ENCODE measurements at places on chromosomes 4 and X.

- no peak overlapping the region for H3K4me3 ChIP-seq
- H3K4me1 ChIP-seq: peaks cover 89% of the 10 kb centered on the region
- no peaks in the 10 kb centered on the region for H3K27me3 ChIP-seq
- no peak for DNase-seq
- peaks cover 76% of the 10 kb centered on the region for H3K36me3 ChIP-seq
- H3K27ac ChIP-seq: peak overlapping the region; percentile 85
These were observed 49.2 kb downstream of the IRF2 start for GRCh38 chr4:184424993-184425758.

GRCh38 chrX:40632199-40632598 lies 9.0 kb downstream of the MPC1L start:
- no peak overlapping the region for H3K4me3 ChIP-seq
- no peak for DNase-seq
- peak overlapping the region; percentile 77 for H3K27ac ChIP-seq

DNA sequence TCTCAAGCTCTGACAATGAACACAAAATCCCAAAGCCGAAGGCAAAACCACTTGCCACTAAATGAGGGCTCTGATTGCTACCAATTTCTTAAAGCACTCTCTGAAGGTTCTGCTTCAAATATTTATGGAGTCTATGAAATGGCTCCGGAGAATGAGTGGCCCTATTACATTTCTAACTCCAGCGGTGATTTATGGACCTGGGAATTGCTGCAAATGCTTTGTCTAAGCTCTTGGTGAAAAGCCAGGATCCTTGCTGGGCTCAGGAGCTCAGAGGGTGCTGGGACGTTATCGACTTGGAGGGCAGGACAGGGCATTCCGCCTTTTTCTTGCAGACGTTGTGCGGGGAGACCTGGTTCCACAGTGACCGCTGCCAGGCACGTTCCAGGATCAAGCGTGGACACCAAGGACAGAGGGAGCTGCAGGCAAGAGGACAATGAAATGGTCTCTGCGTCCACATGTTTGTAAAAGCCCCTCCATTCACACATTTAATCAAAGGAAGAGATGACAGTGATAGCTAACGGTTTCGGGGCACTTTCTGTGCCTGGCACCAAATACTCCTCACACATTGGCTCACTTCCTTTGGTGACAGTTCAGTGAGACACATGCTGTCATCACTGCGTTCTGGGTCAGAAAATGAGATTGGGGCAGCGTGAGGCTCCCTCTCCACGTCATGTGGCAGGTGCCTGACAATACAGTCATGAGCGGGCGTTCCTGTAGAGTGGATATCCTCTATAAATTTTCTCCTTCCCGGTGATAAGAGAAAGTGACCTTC lies 58.8 kb downstream of the C4orf50 start:
- H3K4me1 ChIP-seq: peaks cover 12% of the 10 kb centered on the region
- no peak for DNase-seq
- no peak overlapping the region for H3K4me3 ChIP-seq
- H3K27me3 ChIP-seq: peaks cover 5% of the 10 kb centered on the region

DNA sequence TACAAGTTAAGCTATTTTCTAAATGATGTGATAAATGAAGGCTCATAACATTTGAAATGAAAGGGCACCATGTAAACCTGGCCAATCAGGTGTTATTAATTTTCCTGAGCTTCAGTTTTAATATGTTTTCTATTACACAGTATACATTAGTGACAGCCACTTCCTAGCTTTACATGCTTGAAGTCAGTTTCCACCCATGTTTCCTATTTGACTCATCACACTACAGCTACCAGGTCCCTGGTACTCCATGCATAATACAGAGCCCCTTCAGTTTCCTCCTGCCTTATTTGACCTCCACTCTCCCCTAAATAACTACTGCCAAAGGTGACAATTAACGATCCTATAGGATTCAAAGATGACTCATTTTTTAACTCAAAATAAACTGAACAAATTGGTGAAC lies 18.3 kb downstream of the ZNF518B start:
- peaks cover 55% of the 10 kb centered on the region for H3K36me3 ChIP-seq
- DNase-seq: no peak
- peaks cover 4% of the 10 kb centered on the region for H3K4me1 ChIP-seq
- H3K27me3 ChIP-seq: no peaks in the 10 kb centered on the region

- no peak for DNase-seq
- peaks cover 8% of the 10 kb centered on the region for H3K27me3 ChIP-seq
- no peak overlapping the region for H3K4me3 ChIP-seq
- H3K27ac ChIP-seq: no peak overlapping the region
- H3K4me1 ChIP-seq: no peaks in the 10 kb centered on the region
These were observed 114.4 kb downstream of the GLRA3 start for GRCh38 chr4:174714393-174715211.

DNA sequence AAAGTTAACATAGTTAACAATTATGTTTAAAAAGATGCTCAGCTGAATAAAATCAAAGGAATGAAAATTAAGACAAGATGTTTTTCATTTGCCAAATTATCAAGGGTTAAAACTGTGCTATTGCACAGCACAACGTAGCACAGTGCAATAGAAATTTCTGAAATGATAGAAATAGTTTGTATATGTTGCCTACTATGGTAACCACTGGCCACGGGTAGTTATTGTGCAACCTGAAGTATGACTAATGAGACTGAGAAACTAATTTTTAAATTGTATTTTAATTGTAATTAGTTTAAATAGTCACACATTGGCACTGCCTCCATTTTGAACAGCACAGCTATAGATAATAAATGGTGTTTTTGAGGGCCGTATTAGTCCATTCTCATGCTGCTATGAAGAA lies 343.1 kb upstream of the FAM241A start:
- H3K4me1 ChIP-seq: no peaks in the 10 kb centered on the region
- no peak overlapping the region for H3K4me3 ChIP-seq
- DNase-seq: no peak

GRCh38 chr4:81049907-81050306 lies 19.4 kb downstream of the BMP3 start:
- H3K27me3 ChIP-seq: no peaks in the 10 kb centered on the region
- peaks cover 22% of the 10 kb centered on the region for H3K4me1 ChIP-seq
- no peak overlapping the region for H3K4me3 ChIP-seq
- H3K27ac ChIP-seq: no peak overlapping the region
- DNase-seq: no peak

DNA sequence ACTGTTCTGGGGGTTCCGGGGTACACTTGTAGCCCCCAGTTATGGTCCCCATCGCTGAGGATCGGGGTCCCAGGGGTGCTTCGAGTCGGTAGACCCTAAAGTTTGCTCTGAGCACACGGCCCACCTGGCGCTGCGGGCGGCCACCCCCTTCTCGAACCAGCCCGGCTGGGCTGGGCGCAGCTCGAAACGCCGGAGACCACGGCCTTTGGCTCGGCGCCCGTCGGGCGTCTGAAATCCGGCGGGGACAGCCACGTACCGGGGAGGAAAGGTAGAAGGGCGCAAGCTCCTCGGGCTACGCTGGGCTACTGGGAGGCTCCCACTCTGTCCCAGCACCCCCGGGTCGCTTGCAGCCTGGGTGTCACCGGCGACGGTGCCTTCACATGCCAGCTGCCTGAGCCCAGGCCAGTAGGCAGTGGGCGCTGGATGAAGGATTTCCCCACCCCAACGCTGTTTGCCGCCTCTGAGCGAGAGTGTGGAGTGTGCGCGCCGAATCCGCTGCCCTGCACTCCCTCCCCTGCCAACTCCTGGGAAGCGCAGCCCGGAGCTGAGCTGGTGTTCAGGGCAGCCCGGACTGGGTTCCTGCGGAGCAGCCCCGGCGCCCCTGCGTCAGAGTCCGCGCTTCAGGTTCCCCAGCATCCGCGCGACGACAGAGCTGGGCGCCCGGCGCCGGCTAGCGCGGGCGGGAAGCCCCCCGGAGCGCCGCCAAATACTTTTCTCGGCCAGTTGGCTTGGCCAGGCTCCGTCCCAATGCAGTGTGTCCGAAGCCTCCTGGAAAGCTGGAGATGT lies 637 bp downstream of the MAMLD1 start:
- H3K4me1 ChIP-seq: peaks cover 23% of the 10 kb centered on the region
- no peak for DNase-seq
- H3K36me3 ChIP-seq: no peaks in the 10 kb centered on the region
- peaks cover 26% of the 10 kb centered on the region for H3K27me3 ChIP-seq
- H3K27ac ChIP-seq: peak overlapping the region; percentile 25
- H3K4me3 ChIP-seq: peak overlapping the region; percentile 79

- H3K4me3 ChIP-seq: peak overlapping the region; percentile 84
- H3K4me1 ChIP-seq: peaks cover 9% of the 10 kb centered on the region
- H3K27ac ChIP-seq: peak overlapping the region; percentile 47
These were observed 774 bp downstream of the FAM193A start for GRCh38 chr4:2537011-2537830.

DNA sequence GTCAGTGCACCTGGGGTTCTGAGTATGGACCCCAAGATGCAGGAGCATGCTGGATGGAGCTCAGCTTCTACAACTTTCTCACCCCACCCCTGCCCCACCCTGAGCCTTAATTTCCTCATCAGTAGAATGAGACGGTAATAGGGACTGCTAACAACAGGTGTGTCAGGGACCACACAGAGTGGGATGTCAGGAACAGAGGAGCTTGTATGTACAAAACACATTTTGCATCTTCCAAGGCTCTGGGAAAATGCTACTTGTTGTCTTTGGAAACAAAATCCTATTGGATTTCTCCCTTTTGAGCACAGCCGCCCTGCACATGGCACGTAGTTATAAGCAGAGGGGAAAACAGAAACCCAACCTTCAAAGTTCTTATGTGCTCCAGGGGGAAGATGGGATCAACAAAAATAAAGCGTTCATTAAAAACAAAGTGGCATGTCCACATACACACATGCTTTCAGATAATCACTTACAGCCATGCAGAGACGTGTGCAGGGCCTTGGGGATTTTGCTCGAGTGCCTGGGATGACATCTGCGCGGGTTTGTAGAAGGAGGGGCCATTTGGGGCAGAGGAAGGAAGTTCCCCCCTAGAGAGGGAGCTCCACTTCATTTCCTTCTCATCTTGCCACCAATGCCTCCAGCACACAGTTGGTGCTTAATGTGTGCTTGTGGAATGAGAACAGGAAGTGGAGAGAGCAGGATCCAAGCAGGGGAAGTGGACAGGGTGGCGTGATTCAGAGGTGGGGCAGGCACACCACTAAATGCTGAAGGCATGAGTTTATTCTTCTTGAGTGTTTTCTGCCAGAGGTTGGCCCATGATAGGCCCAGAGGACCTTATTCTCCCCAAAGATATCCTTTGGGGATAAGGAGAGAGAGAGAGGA lies 138.9 kb downstream of the SMIM20 start:
- DNase-seq: no peak
- H3K4me3 ChIP-seq: no peak overlapping the region
- H3K36me3 ChIP-seq: no peaks in the 10 kb centered on the region
- H3K4me1 ChIP-seq: peaks cover 10% of the 10 kb centered on the region

DNA sequence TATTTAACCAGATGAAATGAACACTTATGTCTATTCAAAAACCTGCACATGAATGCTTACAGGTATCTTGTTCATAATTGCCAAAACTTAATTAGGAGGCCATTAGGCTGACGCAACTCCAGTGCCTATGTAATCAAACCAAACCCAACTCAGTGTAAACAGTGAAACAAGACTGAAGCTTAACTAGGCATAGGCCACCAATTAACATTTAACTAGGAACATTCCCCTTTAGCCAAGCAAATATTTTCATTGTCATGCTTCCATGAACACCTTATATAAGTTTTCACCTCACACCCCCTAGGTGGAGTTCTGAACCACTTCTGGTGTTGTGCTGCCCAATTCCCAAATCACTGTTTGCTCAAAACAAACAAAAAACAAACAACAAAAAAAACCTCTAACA lies 686.0 kb downstream of the STPG2 start:
- H3K27ac ChIP-seq: no peak overlapping the region
- DNase-seq: no peak
- H3K36me3 ChIP-seq: no peaks in the 10 kb centered on the region
- no peaks in the 10 kb centered on the region for H3K4me1 ChIP-seq
